GM12891 (cell line): ENCODE measurements at places on chromosomes 1 and 21.

DNA sequence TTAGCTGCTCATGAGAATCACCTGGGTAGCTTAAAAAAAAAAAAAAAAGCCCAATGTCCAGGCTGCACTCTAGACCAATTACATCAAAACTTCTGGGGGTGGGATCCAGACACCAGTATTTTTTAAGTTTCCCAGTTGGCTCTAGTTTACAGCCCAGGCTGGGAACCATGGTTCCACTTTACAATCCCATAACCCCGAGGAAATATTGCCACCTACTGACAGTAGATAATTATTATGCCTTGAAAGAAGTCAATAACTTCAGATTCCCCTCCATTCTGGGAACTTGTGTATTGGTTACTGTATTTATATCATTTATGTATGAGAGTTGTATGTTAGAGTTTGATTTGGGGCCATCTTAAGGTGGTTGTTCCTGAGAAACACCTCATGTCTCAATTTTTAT, 100.2 kb downstream of the SPATA46 start:
- no peak for DNase-seq

DNA sequence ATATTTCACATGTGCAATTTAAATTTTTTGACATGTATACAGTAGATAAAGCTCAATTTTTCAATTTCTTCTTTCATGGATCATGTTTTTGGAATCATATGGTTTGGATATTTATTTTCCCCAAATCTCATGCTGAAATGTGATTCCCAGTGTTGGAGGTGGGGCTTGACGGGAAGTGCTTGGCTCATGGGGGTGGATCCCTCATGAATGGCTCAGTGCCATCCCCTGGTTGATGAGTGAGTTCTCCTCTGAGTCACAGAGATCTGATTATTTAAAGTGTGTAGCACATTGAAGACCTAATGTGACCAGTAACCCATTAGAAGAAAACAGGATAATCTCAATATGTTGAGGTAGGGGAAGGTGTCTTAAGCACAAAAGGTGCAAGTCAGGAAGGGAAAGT, 9.1 kb upstream of the IFI16 start:
- DNase-seq: no peak

DNA sequence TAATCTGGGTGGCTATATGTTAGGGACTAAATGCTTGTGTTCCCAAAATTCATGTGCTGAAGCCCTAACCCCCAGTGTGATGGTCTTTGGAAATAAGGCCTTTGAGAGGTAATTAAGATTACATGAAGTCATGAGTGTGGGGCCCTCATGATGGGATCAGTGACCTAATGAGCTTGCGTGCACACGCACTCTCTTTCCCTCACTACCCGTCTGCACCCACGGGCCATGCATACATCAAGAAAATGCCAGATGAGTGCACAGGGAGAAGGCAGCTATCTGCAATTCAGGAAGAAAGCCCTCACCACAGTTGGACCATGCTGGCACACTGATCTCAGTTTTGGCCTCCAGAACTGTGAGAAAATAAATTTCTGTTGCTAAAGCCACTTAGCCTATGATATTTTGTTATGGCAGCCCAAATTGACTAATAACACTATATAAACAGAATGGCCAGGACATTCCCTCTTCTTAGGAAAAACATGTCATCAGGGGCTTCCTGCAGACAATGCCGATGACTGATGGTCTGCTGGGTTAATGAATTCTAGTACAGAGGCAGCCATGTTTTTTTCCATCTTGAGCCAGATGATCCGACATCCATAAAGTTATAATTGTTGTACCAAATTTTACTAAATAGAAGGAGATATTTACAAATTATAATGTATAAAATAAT, 18.1 kb upstream of the MYOG start:
- no peak for DNase-seq

DNA sequence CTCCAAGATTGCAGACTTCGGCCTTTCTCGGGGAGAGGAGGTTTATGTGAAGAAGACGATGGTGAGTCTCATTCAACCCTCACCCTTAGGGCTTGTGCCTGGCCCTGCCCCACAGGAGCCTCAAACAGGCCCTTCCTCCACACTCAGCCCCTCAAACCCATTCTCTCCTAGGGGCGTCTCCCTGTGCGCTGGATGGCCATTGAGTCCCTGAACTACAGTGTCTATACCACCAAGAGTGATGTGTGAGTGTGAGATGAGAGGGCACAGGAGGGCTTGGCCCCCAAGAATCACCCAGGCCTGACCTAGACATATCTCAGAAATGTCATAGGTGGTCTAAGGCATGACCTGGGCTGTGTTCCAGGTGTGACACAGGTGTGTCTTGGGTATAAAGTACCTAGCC, 18.3 kb upstream of the MPL start:
- no peak for DNase-seq

DNA sequence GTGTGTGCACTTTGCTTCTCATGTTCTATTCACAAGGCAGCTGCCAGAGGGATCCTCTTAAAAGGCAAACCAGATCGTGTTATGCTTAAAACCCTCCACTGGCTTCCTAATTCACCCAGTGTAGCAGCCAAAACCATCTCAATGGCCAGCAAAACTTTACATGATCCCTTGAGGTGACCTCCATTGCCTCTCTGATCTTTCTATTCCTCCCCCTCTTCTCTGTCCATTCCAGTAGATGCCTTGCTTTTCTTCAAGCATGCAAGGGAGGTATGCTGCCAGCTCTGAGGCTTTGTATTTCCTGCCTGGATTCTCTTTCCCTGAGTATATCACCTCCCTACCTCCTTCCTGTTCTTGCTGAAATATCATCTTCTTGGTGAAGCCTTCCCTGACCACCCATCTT, 93.2 kb upstream of the KCNK2 start:
- DNase-seq: no peak

DNA sequence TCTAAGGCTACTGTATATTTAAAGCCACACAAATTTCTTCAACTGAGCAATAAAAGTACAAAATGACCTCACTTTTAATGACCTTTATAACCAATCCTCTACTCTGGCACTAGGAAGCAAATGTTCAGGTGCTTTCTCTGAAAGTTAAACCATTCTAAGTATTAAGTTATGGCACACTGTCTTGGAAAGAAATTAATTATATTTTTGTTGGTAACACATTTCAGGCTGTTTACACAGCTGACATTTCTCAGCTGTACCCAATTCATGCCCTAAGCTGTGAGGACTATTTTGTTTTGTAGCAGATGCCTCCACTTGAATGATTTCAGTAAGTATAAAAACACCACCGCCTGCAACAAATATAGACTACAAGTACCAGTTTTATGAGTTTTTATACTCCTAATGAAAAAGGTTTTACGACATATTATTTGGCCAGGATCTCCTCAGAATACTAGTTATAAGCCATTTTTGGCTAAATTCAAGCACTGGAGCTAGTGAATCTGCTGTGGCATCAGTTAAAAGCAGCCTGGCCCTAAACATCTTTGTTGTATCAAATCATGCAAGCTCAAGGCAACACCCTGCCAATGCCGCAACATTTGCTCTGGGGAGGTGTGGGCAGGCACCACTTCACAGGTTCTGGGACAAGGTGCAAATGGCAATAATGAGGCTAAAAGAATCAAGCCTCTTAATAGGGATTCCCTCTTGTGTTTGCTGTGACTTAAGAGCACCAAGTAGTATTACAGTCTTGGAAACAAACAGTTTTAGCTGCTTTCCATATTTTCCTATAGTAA, 228.4 kb upstream of the DMRTA2 start:
- no peak for DNase-seq
